ENCODE measurements at places on chromosomes 3 and 15.
A peak's percentile ranks its signal among the peaks of the same experiment; 100 is the strongest.

DNA sequence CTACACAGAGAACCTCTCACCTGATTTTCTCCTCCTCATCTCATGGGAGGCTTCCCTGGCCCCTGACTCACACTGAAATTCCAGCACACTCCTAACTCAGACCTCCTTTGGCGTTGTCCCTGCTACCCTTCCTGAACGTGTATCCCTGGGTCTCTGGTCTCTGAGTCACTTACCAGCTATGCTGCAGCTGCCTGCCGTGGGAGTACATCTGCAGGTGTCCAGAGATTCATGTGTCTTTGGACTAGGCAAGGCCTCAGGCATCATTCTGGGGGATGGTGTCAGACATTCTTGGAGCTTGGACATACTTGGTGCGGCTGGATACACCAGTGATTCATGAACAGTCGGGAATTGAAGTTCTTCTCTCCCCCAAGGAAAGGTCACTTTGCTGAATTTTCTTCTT, 148.8 kb upstream of the TRIM42 start:
- no peak for DNase-seq

- DNase-seq, result peak; percentile 21
Observed at GRCh38 chr15:71780115-71780976, 30.0 kb upstream of the NR2E3 start.

- no peak for DNase-seq
Observed at GRCh38 chr15:88982304-88982945, 69.2 kb upstream of the MFGE8 start.

- no peak for DNase-seq
Observed at GRCh38 chr15:44094781-44095180, 100.3 kb downstream of the FRMD5 start.

GRCh38 chr3:156373095-156373494, 181.8 kb downstream of the SSR3 start:
- DNase-seq, result no peak

DNA sequence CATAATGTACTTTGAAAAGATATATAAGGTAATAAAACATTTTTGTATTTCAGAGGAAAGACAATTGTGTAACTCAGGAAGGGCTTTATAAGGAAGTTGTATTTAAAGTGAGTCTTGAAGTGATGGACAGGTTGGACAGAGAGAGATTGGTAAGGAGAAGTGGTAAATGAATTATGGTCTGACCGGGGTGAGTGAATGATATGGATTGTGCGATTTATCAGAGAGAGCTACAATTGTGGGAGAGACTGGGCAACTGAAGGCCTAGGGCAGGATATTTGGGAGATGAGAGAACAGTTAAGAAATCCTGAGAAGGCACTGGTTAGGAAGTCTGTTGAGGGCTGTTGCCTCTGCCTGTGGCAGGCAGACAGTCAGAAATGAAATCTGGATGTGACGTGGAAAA, 14.8 kb downstream of the IL1RAP start:
- DNase-seq, result no peak

DNA sequence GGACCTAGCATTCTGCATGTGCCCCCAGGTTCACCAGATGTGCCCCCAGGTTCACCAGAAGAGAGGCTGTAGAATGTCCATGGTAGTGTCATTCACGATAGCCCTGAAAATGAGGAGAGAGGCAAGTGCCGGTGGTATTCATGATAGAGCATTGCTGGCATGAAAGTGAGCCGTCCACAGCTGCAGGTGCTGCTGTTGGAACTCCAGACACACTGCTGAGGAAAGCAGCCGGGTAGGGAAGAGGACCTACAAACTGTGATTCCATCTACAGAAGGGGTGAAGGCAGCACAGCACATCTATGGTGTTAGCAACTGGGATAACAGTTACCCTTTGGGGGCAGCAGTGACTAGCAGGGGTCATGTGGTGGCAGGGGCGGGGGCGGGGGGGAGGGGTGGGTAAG, 125.0 kb upstream of the PLXNA1 start:
- DNase-seq, result no peak

DNA sequence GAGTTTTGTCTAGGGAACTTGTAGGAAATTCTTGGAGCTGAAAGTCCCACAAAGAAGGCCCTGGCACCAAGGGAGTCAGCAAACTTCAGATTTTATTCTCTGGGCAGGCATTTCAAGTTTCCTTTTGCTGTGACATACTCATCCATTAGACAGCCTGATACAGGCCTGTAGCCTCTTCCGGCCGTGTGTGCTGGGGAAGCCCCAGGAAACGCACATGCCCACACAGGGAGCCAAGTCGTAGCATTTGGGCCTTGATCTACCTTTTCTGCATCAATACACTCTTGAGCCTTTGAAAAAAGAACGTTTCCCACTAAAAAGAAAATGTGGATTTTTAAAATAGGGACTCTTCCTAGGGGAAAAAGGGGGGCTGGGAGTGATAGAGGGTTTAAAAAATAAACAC, 15.0 kb downstream of the TIGIT start:
- DNase-seq, result peak; percentile 71

- DNase-seq, result no peak
Observed at GRCh38 chr3:33134026-33134625, 20.3 kb downstream of the CRTAP start.
